ENCODE measurements at places on chromosomes 7 and 10. TPM values are rescaled to one million over a fixed set of nuclear protein-coding genes. Genes with fewer than 3 reads are reported as not detected.

The TMEM243 gene
- total RNA-seq, result 39.7 TPM

The SDK1 gene
- 0.20 TPM for total RNA-seq

The NPM3 gene
- total RNA-seq, result 35.2 TPM

The NRCAM gene
- not detected for total RNA-seq

The MOGAT3 gene
- total RNA-seq, result not detected
